ENCODE measurements at places on chromosomes 1 and 21.

GRCh38 chr1:100627054-100627716, 89.2 kb downstream of the GPR88 start:
- DNase-seq, result no peak

DNA sequence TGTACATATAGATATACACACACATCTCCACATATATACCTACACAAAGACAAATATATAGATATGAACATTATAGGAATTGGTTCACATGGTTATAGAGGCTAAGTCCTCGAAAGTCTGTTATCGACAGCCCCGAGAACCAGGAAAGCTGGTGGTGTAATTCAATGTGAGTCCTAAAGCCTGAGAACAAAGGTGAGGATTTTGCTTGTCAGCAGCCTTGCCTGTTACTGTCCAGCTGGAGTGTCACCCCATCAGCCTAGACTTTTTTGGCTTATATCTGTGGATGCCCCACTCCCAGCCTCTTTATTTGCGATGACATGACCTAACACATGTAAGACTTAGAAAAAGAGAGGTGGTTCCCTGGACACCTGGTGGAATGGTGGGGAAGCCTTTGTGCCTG, 97.0 kb downstream of the GIPC2 start:
- no peak for DNase-seq

DNA sequence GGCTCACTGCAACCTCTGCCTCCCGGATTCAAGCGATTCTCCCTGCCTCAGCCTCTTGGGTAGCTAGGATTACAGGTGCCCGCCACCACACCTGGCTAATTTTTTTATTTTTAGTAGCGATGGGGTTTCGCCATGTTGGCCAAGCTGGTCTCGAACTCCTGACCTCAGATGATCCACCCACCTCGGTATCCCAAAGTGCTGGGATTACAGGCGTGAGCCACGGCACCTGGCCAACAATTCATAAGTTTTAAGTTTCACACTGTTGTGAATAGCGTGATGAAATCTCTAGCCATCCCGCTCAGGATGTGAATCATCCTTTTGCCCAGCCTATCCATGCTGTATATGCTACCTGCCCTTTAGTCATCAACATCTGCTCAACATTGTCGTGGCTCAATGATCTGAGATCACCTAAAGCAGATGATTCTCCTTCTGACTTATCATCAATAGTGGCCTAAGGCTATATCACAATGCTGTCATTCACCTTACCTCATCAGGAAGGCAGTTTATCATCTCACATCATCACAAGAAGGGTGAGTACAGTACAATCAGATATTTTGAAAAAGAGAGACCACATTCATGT, 2.6 kb downstream of the PFDN2 start:
- DNase-seq, result no peak

DNA sequence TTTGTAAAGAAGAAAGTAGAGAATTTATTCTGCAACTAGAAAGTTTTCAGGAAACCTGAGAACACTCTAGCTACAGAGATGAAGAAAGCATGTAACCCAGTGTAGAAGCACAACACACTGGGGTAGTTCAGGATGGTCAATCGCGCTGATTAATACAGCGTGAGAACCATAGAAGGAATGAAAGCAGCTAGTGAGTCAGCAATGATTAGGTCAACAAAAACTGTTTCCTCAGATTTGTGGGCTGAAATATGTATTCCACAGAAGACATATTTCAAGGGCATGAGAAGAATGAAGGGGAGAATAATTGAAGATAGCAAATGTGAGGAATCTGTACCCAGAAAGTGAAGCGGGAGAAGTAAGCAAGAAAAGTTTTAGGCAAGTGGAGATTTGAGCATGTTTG, 97.8 kb upstream of the ADGRL2 start:
- DNase-seq, result no peak

DNA sequence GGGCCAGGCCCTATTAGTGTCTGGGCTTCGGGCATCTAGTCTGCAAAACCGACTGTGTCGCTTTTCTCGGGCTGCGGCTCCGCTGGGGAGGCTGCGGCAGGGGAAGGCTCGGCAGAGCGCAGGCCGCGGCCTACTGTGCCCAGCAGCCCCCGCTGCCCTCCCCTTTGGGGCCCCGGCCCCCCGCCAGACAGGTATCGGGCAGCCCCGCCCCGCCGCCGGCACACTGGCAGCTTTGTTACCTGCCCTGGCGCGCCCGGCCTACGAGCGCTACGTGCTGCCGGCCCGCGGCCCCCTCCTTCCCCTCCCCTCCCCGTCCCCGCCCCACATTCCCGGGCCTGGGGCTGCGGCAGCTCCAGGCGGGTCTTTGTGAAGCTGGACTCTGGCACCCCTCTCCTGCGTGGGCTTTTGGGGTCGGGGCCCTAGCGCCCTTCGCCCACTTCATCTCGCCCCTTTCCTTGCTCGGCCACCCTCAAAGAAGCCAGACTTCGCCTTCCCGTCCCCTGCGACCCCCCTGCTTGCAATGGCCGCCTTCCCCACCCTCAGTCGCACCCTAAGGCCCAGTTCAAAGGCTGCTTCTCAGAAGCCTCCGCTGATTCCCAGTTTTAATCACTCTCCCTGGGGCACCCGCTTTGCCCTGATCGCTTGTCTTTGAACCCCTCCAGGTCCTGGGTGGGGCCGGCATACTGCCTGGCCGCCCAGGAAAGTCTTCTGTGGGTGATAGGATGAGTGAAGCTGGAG, 48.9 kb upstream of the SLC2A1 start:
- no peak for DNase-seq

DNA sequence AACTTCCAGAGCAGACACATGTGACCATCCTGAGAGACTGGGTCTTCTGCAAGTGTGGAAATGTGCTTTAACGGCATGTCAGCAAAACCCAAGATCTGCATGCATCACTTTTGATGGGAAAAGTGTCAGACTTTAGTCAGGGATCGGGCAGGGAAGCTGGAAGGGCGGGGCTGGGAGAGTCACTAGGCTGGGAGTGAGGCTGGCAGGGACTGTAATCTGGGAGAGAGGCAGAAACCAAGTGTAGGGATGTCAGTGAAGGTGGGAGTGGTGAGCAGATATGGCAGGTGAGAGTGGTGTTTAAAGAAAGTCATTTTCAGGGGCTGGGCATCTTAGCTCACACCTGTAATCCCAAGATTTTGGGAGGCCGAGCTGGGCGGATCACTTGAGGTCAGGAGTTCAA, 11.3 kb downstream of the CDA start:
- no peak for DNase-seq

GRCh38 chr1:43990271-43991199, 864 bp upstream of the CCDC24 start:
- DNase-seq, result no peak

DNA sequence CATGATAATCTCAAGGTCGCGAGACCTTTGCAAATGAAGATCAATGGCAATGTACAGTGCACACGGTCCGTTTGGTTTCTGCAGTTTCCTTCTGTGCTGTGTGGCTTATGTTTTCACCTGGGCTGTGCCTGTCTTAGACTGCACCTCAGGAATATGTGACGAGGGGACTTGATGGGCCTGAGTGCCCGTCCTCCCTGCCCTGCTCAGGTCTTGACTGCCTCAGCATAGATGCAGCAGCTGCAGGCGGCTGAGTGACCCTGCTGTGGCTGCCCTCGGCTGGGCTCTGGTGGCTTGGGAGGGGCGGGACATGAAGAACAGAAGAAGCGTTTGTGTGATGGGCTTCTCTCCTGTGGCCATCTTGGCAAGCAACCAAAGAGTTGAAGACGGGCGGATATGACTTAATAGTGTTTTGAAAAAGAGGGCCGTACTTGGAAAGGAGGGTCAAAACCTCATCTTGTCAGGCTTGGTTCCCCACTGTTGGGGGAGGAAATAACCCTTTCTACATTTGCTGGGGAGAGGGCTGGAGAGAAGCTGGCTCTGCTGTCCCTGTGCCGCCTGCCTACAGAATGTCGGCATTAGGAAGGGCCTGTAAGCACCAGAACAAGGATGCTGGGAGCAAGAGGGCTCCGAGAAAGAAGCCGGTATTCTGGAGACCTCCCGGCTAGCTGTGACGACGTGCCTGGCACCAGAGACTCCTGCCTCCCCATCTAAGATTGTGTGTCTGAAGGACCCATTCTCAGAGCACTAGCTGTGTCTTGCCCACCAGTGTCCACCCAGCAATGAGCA, 7.1 kb downstream of the MYBPHL start:
- DNase-seq, result no peak

- DNase-seq, result no peak
These were observed 30.6 kb downstream of the RGS2 start for GRCh38 chr1:192839162-192840066.

- DNase-seq, result no peak
These were observed 2.7 kb downstream of the IFNAR2 start for GRCh38 chr21:33232291-33233034.

GRCh38 chr1:154931940-154932487, 4.5 kb downstream of the PMVK start:
- DNase-seq, result no peak

DNA sequence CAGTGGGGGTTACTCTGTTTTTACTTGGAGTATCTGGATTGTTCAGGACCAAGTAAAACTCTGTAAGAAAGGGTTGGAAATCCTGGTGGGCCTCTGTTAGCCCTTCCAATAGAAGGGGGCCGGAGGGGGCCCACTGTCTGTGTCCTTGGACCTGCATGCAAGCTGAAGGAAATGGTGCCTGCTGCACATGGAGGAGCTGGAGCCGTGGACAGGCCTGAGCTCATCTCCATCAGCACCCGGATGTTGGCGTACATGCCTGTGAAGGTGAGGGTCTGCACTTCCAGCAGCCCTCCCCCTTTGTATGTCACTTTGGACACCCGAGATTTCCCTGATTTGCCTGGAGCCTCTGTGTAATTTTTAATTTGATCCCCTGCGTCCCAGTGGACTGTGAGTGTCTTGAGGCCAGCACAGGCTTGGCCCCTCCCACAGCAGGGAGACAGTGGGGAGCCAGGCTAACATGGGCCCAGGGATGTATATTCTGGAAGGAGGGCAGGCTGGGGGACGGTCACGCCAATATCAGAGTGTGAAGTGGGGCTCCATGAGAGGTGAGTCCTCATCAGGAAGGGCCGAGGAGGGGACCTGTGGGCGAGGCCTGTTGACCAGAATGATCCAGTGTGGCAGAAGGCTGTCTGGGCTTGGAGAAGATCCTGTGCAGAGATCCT, 16.8 kb downstream of the GALNT2 start:
- no peak for DNase-seq

- DNase-seq, result no peak
These were observed 68.4 kb downstream of the RRAGC start for GRCh38 chr1:38791164-38791515.

- no peak for DNase-seq
These were observed 62.5 kb downstream of the WDR64 start for GRCh38 chr1:241714321-241715218.

- DNase-seq, result no peak
These were observed 33.3 kb downstream of the LRRC8B start for GRCh38 chr1:89557956-89558355.

- peak; percentile 15 for DNase-seq
These were observed 82.8 kb downstream of the TRIM33 start for GRCh38 chr1:114428083-114428754.

- DNase-seq, result no peak
These were observed 197.0 kb upstream of the UBE2U start for GRCh38 chr1:64006276-64007051.

- no peak for DNase-seq
These were observed 151.0 kb upstream of the KCNJ6 start for GRCh38 chr21:38067086-38067739.

- no peak for DNase-seq
These were observed 116.9 kb upstream of the RAB4A start for GRCh38 chr1:229153955-229154548.

- DNase-seq, result no peak
These were observed 114.1 kb downstream of the VPS13D start for GRCh38 chr1:12343823-12344487.

DNA sequence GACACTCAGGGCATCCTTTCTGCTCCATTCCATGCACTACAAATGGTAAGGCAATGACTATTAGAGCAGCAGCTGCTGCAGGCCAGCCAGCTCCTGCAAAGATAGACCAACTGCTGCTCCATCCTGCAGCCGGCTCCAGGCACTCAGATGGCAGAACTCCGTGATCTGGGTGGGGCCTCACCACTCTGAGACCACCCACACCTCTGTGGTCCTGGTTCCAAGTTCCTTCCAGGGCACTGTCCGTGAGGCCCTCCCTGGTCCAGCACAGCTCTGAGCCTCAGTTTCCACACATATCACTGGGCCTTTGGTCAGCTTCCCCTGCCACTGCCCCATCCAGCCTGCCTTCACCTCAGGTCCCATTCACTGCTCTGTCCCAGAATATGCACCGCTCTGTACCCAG, 114.7 kb downstream of the DMRTB1 start:
- DNase-seq, result no peak

DNA sequence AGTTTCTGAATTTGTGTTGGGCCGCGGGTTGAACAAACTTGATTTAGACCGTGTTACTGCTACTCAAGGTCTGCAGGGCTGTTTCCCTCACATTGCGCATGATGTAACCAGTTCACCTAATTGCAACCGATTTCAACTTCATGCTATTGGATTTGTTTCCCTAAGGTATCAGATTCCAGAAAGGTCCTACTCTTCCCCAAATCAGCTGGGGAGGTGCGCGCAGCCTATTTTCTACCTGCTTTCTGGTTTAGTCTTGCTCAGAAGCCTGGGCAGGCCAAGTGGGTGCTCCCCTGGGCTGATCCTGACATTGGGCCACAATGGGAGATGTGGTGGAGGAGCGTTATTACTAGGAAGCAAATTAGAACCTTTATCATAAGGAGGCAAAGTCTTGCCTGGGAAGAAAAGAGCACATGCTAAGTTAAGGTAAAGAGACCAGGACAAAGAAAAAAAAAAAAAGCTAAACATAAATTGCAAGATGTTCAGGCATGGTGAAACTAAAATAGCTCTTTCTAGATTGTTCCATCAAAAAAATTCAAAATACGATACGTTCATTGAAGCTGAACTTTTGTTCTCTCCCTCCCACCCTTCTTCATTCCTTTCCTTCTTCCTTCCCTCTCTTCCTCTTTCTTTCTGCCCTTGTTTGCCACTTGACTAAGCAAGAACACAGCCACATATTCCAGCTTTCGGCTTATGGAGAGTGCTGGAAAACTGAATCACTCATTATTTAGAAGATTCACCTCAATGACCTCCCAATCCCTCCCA, 28.8 kb upstream of the TARBP1 start:
- no peak for DNase-seq

GRCh38 chr1:108686614-108687313, 5.3 kb upstream of the PRPF38B start:
- DNase-seq, result no peak

- DNase-seq, result no peak
These were observed 32.2 kb downstream of the TRIM62 start for GRCh38 chr1:33149453-33150190.
